Naive thymus-derived CD4-positive, alpha-beta T cell (primary cell): ENCODE measurements at places on chromosomes 12 and 14. TPM values are rescaled to one million over a fixed set of nuclear protein-coding genes. Genes with fewer than 3 reads are reported as not detected.

DNA sequence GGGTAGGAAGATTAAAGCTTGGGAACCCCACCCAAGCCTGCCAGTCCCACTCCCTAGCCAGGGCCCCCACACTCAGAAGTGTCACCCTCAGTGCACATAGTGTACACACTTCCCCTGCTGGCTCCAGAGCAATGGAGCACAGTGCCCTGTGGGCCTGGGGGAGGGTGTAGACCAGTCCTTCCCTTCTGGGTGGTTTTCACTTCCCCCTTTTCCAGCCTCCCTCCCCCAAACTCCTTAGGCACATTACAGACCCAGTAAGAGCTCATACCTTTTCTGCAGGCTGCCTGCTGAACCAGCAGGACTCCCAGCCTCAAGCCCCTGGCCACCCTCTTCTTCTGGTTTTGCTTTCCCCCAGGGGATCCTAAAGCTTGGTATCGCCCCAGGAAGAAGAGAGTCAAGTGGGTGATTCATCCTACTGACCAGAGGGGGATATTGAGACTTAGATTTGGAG lies at the start of gene ZNF385A:
TSS of gene ZNF385A (minus strand) at position 143 of the 451 bp plus-strand sequence. CDS start 219 bp downstream, outside the sequence.
- no peak for DNase-seq

DNA sequence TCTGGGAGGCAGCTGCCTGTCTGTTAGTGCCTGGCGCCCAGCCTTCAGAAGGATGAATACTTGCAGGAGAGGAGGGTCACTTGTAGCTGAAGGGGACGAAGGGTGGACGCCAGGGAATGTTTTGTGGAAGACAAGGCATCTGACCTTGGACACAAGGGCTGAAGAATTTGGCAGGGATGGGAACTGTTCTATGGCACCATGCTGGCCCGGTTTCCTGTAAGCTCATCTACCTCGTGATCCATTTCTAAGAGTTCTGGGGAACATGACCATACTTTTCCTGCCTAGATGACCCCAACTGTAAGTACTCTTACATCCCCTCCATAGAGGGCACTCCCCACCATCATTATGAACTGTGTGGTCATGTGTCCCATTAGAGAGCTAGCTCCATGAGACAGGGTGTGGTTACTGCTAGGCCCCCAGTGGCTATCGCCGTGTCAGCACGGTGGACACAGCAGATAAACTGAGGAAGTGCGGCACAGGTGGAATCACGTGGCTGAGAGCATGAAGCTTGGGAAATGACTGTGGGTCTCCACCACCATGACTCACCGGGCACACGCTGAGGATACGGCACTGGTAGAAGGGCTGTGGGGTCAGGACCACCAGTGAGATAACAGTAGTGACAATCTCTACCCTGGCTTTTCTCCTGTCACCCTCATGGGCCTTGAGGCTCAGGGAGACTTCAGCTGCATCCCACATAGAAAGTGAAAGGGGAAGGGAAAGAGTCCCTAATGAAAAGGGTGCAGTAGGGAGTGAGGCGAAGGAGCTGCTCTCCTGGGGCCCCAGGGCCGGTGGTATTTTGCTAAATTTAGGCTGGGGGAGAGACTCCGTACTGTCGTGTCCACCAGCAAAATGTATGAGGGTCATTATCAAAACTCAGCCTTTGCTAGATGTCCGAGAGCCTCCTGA lies 252.6 kb downstream of the FOXN3 start:
- no peak for DNase-seq

- no peak for DNase-seq
These were observed 100.3 kb upstream of the SOX5 start for GRCh38 chr12:24049728-24050127.

NGB gene
- not detected in 2 replicates for total RNA-seq

DNA sequence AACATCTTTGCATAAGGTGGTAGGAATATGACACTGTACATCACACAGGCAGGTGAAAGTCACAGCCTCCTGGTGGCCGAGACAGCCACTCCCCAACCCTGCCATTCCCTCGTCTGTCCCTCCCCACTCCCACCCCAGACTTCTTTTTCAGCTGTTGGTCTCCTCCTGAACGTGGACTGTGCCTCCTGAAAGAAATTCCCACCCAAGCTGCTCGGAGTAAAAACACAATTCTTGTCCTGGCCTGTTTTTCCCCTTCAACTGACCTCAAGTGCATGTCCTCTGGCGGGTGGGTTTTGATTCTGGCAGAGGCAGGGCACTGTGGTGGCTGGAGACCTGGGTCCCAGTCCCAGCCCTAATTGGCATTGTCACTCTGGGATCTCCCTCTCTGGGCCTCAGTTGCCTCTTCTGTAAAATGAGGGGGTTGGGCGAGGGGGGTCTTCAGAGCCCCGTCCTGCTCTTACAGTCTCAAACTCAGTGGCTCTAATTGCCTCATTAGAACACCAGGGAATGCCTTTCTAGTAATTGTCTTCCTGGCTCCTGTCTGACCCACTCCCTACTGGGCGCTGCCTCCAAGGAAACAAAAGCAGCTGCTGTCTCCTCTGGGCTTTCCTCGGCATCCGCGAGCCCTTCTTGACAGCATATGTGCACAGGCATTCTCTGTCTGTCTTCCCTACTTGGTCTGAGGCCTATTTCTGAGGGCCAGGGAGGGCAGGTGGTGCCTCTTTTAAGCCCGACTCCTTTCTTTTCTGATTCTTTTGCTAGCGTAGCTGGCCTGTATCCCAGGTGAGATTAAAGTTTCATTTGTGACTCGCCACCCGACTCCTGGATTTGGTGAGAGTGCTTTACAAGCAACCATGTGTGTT lies 186.6 kb upstream of the RMST start:
- DNase-seq, result no peak

SDR9C7 gene
- total RNA-seq, result not detected

DNA sequence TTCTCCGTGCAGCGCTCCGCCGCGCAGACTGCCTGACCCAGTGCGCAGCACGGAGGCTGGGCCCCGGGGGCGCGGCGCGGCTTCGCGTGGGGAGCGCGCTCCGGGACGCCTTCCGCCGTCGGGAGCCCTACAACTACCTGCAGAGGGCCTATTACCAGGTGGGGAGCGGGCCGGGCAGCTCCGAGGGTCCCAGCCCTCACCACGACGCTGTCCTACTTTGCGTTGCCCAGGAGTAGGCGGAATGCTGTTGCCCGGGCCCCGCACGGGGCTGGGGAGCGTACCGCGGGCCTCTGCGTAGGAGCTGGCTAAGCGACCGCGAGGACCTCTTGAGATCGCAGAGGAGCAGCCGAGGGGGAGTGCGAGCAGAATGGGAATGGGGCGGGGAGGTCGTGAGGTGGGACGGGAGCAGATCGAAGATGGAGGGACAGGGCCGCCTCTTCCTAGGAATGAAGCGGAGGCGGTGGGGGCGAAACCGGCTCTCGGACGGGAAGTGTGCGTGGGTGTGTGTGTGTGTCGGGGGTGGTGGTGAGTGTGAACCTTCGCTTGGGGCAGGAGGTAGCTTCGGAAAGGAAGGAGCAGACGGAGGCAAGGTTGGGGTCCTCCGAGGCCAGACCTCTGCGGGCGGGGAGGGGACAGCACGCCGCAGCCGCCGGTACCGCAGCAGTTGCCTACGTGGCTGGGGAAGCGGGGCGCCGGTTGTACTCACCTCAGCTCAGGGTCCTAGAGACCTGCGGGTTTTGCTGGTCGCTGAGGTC lies 751 bp downstream of the P3H3 start:
- DNase-seq, result peak; percentile 60

DNA sequence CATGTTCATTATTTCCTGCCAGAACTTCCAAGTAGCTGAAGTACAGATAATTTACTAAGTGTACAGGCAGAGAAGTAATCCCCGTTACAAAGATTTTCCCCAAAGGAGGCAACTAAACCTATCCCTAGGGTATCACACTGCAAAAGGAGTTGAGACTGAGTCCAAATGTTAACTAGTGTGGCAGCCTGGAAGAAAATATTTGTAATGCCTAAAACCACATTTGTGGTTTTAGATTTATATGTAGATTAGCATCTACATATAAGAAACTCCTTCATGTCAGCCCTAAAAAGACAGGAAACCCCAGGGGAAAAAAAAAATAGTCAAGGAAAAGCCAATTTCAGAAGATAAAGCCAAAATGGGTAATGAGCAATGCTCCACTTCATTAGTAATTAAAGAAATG lies 1.4 kb upstream of the RNASE12 start:
- no peak for DNase-seq

DNA sequence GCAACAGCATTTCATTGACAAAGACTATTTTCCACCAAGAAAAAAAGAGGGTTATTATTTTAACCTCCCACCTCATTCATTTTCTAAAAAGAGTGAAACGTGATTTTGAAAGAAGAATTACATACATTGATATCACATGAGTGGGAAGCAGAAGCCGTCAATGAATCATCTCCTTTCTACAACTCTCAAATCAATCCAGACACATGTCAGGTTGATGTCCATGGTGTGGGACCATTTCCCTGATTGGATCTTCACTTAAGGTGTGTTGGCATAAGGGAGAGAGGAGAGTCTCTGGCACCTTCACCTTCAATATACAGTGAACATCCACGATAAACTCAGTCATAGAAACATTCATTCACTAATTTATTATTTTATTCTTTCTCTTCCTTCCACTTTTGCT lies 1095.1 kb downstream of the BCL11B start:
- no peak for DNase-seq

TAS2R13 gene
- 1.4 TPM for total RNA-seq

CLEC12A gene
- total RNA-seq, result 2.0 and 3.2 TPM in 2 replicates

OR4E2 gene
- total RNA-seq, result not detected

C12orf56 gene
- total RNA-seq, result 0.10 TPM in 1 of 2 replicates, not detected in the other

DNA sequence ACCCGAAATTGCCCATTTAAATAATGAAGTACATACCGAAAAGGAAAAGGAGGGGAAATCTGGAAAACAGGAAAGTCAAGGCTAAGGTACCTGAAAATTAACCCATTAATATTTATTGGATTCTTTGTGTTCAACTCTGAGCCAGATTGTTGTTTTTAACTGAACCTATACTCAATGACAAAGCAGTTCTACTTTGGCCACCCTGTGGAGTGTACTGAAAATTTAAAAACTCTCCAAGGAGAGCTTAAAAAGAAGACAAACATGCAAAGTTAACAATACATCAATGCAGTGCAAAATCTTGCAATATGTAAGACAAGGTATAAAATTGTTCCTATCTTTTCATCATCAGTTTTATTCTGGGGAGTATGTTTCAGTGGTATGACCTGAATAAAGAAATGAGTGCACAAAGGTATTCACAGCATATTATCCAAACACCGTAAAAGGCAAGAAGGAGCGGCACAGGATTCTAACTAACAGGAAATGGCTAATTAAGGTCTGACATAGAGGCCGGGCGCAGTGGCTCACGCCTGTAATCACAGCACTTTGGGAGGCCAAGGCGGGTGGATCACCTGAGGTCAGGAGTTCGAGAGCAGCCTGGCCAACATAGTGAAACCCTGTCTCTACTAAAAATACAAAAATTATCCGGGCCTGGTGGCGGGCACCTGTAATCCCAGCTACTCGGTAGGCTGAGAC lies 1.7 kb downstream of the USP44 start:
- DNase-seq, result no peak
